Daoy (cell line): ENCODE measurements at places on chromosomes 13 and 19.

DNA sequence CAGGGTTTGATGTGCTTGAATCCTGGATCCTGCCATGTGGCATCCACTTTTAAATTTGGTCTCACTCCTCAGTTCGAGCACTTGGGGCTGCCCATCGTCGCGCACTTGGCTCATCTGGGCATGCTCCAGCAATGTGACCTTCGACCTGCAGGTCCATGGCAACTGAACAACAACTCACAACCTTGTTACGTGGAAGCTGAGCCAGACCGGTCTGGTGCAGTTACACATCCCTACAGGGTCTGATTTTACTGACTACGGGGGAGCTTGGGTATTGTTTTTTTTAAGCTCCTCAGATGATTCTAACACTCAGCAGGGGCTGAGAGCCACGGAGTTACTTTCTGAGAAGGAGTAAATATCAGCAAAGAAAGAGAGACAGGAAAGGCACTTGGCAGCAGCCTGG lies 769.6 kb downstream of the UQCRFS1 start:
- no peak for DNase-seq

GRCh38 chr13:59210543-59210942 lies 953.2 kb downstream of the DIAPH3 start:
- DNase-seq: no peak

DNA sequence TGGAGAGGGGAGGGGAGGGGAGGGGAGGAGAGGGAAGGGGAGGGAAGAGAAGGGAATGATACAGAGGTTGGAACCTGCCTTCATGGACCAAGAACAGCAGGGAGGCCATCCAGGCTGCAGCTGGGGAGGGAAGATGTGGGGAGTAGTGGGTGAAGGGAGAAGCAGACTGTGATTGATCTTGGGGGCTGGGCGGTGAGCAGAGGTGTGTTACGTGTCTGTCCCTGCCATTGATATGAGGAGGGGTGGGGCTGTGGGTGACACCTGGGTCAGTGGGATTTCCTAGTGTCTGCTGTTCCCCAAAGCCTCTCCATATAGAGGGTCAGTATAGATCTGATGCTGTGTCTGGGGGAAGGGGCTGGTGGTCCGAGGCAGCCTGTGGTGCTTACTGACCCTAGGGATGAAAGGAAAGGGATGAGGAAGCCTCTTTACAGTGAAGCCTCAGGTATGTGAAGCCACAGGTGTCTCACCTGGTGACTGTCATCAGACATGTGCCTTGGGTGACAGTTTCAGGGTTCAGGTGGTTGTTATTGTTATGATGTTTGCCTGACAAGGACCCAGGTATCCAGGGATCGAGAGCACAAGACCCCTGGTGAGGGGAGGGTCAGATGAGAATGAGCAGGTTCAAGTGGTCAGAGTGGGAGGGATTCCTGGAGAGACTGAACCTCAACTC lies 18.7 kb upstream of the CEACAM1 start:
- no peak for DNase-seq

- no peak for DNase-seq
These were observed 103.2 kb downstream of the LMO7 start for GRCh38 chr13:75739244-75739868.

DNA sequence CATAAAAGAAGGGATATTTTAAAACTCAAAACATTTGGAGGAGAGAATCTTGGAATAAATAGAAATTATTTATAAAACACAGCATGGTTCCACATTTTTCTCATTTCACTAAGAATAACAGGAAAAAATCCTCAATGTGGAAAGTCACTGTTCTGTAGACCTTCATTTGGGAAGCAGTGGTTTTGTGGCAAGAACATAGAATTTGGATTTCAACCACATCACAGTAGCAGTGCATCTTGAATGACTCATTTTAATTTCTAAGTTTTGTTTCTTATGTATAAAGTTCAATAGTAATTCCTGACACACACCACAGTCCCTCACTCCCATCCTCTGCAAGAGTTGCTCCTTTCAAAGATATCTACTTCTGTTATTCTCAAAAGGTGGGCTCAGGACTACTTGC lies 264.0 kb downstream of the ENOX1 start:
- no peak for DNase-seq

DNA sequence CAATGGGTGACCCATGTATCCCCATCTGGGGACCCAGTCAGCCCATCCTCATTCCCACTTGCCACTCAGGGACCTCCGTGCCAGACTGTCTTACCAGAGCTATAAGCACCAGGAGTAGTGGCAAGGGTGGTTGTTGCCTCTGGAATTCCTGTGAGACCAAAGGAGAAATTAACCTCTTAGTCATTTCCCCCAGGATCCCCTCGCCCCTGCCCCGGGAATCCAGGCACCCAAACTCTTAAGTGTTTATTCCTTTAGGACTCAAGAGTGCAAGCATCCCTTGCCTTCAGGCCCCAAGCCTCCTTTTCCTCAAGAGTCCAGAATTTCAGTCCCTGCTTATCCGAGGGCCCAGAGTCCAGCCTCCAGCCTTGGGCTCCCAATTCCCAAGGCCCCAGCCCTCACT lies 9.2 kb downstream of the NTN5 start:
- DNase-seq: no peak

DNA sequence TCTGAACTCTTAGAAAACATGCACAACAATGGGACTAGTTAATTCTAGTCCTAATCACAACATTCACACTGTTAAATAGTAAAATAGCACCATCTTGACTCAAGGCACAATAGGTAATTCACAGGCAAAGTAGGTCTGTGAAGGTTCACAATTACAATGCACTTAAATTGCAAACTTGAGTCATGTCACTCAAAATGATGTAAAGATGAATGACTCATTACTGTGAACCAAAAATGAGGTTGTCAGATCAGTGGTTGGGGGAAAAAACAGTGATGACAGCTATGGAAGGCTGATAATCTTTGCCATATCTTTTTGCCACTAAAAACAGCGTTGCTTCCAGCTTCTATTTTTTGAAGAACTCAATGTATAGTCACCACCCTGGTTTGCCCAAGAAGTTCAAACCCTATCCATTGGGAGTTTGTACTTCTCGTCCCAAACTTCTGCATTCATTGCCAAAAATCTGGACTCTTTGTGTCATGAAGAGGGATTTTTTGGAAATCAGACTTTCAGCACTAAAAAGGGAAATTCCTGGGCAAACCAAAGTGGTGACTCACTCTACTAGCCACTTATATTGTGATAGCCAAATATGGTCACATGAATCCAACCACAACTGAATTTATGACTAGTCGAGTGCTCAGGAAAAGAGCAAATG lies 200.9 kb upstream of the TMTC4 start:
- peak; percentile 19 for DNase-seq

GRCh38 chr13:47628666-47629065 lies 372.4 kb downstream of the SUCLA2 start:
- peak; percentile 55 for DNase-seq

DNA sequence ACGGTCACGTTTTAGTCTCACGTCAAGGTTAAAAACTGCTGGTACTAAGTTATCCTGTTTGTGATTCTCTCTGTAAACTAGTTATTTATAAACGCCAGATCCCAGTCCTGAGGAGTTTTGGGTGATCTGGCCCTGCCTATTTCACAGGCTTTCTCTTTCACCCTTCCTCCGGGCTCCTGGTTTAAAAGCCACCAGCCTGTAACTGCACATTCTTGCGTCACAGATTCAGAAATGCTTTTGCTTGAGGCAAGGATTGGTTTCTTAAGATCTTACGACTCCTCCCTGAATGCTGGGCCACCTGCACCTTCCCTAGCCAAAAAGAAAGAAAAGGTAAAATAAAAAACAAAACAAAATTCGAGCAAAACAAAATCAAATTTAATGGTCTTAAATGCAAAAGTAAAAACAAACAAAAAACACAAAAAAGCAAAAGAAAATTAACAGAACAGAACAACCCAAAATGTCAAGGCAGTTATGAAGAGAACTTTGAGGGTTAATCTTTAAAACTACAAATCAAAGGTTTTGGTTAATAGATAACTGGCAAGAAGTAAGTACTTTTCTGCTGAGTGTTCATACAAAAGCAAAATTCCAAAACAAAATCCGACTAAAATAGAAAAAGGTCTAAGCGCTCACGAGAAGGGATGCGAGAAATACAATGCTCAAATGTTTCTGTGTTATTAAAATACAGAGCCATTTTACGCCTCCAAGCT lies 18.6 kb upstream of the TIMM44 start:
- no peak for DNase-seq

GRCh38 chr13:48448959-48449614 lies 36.2 kb upstream of the LPAR6 start:
- no peak for DNase-seq
